Activated naive CD8-positive, alpha-beta T cell treated with anti-CD3 and anti-CD28 coated beads, Interleukin-2, amount 10 ng/mL, durations not matched to agents 7 days and 5 days (primary cell): ENCODE measurements at places on chromosomes 4 and X. TPM values are rescaled to one million over a fixed set of nuclear protein-coding genes. Genes with fewer than 3 reads are reported as not detected.

- DNase-seq: no peak
Observed at GRCh38 chr4:147581606-147582350, 35.4 kb upstream of the TMEM184C start.

- DNase-seq: no peak
Observed at GRCh38 chrX:49850028-49850427, 20.9 kb downstream of the PAGE4 start.

- DNase-seq: no peak
Observed at GRCh38 chrX:150234126-150234525, 129.0 kb upstream of the MAMLD1 start.

DNA sequence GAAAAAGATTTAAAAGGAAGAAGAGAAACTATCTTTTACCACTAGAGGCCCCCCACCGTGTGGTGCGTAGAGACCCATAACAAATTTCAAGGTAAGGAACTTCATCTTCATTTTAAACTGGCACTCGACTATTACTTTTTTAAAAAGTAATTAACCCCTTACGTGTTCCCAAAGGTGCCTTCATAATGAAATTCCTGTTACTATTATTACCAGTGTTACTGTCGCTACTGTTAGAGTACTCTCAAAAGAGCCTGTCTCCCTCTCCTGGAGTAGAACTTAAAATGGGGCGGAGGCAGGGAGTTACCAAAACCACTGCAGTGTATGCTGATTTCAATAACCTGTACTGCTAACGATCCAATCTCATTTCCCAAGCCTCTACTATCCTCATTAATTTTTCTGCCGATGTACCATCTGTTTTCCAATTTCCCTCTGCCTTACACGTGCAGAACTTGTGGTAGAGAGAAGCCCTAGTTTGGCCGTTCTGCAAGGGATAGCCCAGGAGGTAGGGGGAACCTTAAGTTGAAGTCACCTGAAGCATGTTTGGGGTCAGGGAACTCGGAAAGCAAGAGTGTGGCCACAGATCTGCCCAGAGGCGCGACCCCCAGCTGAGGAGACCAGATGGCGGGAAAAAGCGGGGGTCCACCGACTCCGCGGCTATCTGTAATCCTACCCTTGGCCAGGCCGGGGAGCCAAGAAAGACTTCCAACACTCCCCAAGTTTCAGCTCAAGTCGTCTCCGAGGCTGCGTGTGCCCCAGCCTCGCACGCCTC, 720 bp upstream of the STK26 start:
- no peak for DNase-seq

DNA sequence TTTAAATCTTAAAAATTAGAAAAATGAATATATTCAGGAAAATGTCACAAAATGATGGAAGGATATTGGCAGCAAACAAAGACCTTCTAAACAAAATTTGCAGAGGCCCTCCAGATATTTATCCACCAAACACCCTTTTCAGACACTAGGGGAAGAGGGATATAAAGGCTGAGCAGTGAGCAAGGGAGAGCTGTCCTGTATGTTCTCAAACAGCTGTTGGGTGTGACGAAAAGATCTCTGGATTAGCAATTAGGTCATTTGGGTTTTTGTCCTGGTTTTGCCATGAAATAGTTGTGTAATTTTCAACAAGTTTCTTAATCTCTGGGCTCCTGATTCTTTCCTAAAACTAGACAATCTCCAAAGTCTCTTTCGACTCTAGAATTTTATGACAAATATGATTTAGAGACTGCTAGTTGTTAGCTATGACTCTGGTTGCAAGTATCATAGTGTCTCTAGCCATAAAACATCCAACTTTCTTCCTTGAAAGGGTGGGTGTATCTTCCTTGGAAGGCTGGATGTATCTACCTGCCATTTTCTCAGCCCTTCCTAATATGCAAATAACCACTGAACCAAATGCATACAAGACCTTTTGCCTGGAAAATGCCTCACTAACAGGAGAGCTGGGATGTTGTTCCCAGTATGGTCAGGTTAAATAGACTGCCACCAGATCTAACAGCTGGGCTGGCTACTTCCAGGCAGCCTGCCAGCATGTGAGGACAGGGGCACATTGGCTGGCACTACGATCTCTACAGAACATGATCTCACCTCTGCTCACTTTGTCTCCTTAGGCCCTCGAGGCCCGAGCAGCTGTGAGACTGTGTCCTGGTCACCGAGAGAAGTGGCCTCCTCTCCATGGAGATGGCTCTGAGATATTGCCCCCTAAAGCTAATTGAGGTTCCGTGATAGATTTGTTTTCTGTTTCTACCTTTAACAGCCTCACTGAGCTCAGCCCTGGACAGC, 225.5 kb upstream of the JADE1 start:
- no peak for DNase-seq

- DNase-seq: no peak
Observed at GRCh38 chr4:87633243-87633642, 16.8 kb upstream of the DMP1 start.

- DNase-seq: no peak
Observed at GRCh38 chrX:76127341-76127740, 45.5 kb upstream of the PBDC1 start.

GRCh38 chr4:8741513-8742226, 130.0 kb downstream of the HMX1 start:
- no peak for DNase-seq

DNA sequence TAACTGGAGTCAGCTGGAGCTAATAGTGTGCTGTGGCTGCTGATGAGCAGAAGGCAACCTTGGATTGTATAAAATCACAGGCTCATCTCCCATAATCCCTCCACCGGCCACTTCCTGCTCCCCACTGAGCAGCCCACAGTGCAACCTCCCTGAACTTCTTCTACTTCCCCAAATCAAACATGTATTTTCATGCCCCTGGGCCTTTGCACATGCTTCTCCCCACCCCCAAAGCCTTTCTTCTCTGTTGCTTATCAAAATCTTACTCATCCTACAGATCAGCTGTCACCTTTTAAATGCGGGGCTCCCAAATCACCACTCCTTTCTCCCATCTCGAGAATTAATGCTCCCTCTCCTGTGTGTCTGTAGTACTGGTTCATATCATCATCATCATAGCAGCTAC, 35.8 kb downstream of the RHOH start:
- peak; percentile 41 for DNase-seq

GRCh38 chr4:11847167-11847566, 418.5 kb upstream of the HS3ST1 start:
- DNase-seq: no peak

DNA sequence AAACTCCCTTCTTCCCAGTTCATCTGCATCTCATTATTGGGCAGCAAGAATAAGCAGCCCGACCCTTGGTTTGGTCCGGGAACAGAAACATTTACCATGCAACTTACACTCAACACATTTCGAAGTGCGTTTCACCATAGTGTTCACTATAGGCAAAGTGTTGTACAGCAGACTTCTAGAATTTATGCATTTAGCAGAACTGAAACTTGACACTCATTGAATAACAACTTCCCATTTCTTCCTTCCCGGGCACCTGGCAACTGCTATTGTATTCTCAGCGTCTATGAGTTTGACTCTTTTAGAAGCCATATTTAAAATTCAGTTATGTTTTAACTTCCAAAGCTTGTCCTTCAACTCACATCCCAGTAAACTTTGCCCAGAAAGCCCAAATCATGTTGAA, 840.6 kb downstream of the NLGN4X start:
- DNase-seq: no peak

- no peak for DNase-seq
Observed at GRCh38 chr4:168711197-168712140, 214.6 kb downstream of the PALLD start.

GRCh38 chr4:137823007-137823406, 290.7 kb upstream of the PCDH18 start:
- no peak for DNase-seq

GRCh38 chrX:139224953-139225665, 305.4 kb upstream of the F9 start:
- no peak for DNase-seq

GRCh38 chr4:7985072-7985471, 45.4 kb upstream of the AFAP1 start:
- DNase-seq: no peak

DNA sequence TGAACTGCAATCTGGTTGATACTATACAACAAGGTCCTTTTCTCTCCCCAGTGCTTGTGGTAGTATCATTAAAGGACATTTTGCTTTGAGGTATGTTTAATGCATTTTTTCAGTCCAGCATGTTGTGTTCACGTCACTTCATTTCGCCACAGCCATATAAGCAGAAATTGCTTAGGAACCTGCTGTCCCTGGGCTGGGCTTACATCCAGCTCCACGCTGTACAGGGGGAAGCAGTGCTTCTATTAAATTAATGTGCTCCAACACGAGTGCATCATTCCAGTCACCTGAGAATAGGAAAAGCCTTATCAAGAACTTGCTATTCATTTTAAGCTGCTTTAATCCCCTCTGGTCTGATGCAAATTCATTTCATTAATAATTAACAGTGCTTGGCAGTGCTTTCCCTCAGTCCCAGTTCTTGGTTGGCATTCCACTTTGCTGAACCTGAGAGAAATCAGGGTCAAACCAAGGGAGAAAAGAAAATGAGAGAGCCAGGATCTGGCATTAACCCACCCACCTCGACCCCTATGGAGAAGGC, 47.4 kb upstream of the PTCHD1 start:
- DNase-seq: no peak

- DNase-seq: no peak
Observed at GRCh38 chr4:74123065-74123728, 24.2 kb upstream of the CXCL2 start.

DNA sequence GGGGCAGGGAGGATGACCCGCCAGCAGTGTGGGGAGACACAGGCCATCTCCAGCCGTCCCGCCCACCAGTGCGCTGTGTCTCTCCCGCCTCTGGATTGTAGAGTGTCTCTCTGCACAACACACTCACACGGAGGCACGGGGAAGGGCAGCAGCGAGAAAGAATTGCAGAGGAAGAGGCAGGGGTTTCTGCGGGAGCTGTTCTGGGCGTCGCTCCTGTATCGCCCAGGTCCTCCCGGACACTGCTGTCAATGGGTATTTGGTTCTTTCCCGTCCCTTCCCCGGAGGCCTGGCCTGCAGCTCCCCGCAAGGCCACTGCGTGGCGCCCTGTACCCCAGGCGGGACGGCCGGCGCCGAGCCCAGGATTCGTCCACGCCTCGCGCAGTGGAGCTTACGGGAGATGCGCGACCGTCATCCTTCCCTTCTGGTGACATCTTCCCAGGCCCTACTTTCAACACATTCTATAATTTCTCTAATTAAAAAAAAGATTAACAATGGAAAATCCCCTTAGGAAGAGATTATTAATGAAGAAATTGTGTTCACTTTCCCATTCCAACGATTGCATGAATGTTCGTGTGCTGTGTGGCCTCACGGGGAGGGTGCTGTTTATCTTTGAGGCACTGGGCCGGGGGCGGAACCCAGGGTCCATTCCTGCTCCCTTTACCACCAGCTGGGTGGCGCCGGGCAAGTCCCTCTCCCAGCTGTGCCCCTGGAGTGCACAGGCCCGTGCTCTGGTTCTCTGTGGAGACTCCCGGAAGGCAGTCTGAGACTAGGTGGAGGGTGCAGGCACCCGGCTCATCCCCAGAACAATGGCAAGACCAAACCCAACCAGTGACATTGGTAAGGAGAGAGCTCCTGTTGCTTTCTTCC, 95.7 kb downstream of the CPZ start:
- peak; percentile 50 for DNase-seq

DNA sequence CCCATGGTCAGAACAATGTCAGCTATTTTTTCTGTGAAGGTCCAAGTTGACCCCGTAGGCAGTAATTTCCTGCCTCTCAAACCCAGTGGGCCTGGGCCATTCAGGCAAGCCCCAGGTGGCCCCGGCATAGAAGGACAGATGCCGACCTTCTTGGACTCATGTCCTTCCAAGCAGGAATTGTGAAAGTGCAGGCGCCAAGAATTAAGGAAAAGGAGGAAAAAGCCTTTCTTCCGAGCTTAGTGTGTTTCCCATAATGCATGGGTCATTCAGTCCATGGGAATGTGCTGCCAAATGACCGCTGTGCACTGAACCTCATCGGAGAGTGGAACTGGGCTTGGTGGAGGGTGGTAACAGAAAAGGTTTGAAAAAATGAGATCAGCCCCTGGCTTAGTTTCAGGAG, 196.5 kb upstream of the HS3ST1 start:
- no peak for DNase-seq

DNA sequence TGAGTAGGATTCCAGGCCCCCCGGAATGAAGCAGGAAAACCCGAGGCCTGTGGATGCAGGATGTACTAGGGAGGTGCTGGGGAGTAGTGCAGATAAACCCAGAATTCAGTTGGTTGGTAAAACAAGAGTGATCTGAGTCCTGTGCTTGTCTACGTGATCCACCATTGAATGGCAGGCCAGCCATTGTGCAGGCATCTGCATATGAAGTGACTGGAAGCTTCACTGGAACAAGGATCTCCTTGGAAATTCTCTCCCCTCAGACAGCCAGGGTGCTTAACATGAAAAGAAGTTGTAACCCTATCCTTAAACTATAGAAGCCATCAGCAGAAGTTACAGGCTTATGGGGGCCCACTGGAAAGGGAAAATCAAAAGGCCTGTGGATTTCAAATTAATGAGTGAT, 656 bp upstream of the GSPT2 start:
- DNase-seq: no peak

DNA sequence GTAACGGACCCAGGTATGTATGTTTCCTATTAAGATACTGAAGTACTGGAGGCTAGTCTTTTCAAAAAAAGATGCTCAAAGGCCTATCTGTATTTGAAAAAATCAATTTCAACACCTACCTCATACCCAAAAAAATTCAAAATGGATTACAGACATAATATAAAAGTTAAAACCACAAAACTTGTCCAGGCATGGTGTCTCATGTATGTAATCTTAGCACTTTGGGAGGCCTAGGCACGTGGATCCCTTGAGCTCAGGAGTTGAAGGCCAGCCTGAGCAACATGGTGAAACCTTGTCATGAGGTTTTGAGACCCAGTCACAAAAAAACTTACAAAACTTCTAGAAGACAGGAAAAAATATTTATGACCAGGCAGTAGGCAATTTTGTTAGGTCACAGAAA, 16.7 kb downstream of the RBMX start:
- DNase-seq: no peak

DNA sequence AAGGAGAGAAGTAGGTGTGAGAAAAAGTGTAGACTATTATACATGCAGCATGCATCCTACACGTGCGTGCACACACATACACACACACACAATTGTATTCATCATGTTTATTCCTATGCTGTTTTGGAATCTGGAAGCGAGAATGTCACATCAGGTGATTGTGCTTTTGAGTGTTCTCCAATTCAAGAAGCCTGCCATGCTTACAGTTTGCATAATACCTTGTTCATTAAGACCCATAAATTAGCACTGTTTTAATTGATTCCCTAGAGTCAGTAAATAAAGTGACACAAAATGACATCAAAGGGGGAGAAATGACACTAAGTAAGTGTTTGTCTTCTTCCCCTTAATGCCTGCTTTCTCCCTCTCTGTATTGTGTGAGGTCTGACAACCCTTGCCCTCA, 336.1 kb upstream of the IGFBP7 start:
- DNase-seq: no peak

GRCh38 chr4:156420623-156421022, 467.0 kb upstream of the CTSO start:
- DNase-seq: no peak

- no peak for DNase-seq
Observed at GRCh38 chr4:151147000-151147399, 47.6 kb downstream of the RPS3A start.

Gene UGT2A1
- not detected for total RNA-seq

Gene CPLX1
- 5.0 TPM for total RNA-seq

Gene SUPT20HL1
- not detected for total RNA-seq

Gene CTAG2
- 17.1 TPM for total RNA-seq

Gene TRAM1L1
- total RNA-seq: not detected

Gene DCAF12L2
- total RNA-seq: not detected

Gene CA5B
- 23.4 TPM for total RNA-seq

Gene CXCL11
- total RNA-seq: not detected

Gene MTNR1A
- not detected for total RNA-seq

Gene ABCG2
- 0.54 TPM for total RNA-seq

Gene PHOX2B
- not detected for total RNA-seq

Gene C4orf36
- not detected for total RNA-seq

Gene AMTN
- not detected for total RNA-seq
